ENCODE measurements at places on chromosomes 2 and 18. TPM values are rescaled to one million over a fixed set of nuclear protein-coding genes. Genes with fewer than 3 reads are reported as not detected.

GRCh38 chr2:219252084-219252483 is 959 bp upstream of the TUBA4B start:
- no peak for DNase-seq

DNA sequence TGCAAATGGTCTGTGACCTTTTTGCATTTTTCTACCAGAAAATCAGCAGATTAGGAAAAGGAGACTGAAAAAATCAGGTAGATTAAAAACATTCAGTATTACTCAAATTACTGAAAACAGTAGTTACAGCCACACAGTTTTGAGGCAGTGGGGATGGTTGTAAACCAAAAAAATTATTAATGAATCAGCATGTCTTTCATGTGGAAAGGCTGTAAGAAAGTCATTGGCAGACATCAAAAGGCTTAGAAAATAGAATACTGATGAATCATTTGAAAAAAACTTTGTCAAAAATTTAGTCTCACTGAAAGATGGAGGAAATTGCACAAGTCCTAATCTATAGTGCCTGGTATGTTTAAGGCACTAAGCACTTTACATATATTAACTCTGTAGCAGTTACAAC is 133.9 kb upstream of the GCFC2 start:
- DNase-seq, result no peak

GRCh38 chr2:102094917-102095316 is 47.6 kb upstream of the IL1R1 start:
- DNase-seq, result no peak

- DNase-seq, result no peak
Measured at GRCh38 chr18:68148863-68149262, 566.0 kb downstream of the TMX3 start.

- DNase-seq, result no peak
Measured at GRCh38 chr2:26816893-26817292, 31.0 kb downstream of the CENPA start.

- DNase-seq, result no peak
Measured at GRCh38 chr2:3727397-3728045, 24.1 kb downstream of the DCDC2C start.

DNA sequence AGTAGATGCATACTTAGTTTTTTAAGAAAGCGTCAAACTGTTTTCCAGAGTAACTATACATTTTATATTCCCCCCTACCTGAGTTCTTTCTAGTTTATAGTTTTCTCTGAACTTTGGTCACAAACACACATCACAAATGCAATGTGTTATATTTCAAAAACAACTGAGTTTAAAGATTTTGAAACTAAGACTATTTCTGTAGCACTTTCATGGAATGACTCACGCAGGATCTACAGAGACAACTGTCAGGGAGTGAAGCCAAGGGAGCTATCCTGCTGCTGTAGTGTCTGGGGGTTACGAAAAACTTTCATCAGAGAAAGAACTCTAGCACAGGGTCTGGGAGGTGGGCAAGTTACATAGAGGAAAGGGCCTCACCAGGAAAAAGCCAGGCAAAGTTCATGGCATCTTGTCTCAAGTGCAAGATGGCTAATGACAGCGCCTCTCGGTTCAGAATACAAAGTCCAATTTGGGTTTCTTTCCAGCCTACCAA is 66.8 kb downstream of the UXS1 start:
- DNase-seq, result no peak

Gene PDCD1
- 0.27 TPM for total RNA-seq

Gene STAT4
- 5.9 TPM for total RNA-seq

Gene SMYD1
- not detected for total RNA-seq
